SK-N-SH treated with all-trans-retinoic acid at 6 μM for 48 hours (cell line): ENCODE measurements at places on chromosomes 11 and 22.

DNA sequence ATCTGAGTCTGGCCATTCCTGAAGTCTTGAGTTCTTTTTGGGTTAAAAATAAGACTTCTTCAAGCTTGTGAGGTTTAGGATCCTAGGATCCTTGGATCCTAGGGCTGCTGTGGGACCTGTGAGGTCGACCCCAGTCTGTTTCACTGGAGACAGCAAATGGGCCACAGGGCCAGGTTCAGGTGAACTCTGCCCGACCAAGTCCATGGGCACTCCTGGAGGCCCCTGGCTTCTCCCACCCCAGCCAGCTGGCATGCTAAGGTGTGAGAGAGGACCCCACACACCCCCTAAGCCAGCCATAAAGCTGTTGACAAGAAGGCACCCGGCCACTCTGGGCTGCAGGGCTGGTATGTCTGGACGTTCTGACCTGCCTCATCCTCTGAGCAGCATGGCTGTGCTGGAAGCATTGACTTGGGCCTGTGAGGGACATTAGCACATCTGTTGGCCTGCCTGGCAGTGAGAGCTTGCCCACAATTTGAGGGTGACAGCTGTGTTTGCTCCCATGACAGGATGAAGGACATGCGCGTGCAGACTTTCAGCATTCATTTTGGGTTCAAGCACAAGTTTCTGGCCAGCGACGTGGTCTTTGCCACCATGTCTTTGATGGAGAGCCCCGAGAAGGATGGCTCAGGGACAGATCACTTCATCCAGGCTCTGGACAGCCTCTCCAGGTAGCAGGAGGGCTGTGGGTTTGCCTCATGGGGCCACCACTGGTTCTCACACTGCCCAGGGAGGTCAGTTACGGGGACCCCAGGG is 16.0 kb downstream of the CLDN5 start:
- no peak for ATAC-seq

GRCh38 chr11:1358286-1358685 is 31.4 kb upstream of the BRSK2 start:
- ATAC-seq: no peak

- ATAC-seq: peak; percentile 91
Measured at GRCh38 chr11:74138572-74138971, 32.2 kb downstream of the C2CD3 start.

GRCh38 chr11:92627615-92628256 is 341.7 kb upstream of the MTNR1B start:
- peak; percentile 46; the same call in 1 of the 3 replicates for ATAC-seq

DNA sequence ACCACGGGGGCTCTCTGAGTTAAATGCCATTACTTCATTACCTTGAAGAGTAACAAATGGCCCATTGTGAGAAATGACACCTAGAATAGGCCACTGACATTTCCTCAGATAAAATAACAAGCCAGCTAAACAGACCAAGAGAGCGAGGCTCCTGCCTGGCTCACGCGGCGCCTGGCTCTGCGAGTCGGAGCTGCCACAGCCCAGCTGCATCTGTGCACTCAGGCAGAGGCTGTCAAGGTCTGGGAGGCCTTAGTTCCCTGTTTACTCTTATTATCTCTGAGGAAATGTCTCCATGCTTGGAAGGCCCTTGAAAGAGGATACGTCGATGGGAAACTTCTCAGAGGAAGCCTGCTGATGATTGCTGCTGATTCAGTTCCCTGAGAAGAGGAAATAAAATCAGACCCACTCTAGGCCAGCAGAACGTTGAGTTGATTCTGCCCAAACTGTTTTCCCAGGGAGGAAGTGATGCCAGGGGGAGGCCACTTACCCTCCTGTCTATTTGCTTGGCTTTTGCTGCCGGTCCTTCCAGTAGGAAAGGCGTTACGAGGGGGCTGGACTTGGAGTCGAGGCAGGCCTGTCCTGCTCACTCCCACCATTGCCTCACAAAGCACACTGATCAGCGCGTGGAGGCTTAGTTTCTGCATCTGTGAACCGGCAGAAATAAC is 208.8 kb downstream of the TBC1D22A start:
- ATAC-seq: no peak

DNA sequence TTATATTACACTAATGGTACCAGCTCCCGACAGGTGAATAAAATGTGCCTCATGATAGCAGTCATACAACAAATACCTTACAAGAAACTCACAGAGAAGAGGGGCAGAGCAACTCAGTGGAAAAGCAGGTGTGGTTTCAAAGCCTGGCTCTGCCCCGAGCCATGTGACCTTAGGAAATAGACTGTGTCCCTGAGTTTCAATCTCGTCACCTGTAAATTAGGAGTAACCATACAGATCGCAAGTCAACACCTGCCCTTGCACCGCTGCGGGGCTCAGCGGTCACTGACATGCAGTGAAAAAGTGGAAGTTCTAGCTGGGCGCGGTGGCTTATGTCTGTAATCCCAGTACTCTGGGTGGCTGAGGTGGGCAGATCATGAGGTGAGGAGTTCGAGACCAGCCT is 11.9 kb upstream of the MRTFA start:
- ATAC-seq: no peak

- ATAC-seq: no peak
Measured at GRCh38 chr22:47293368-47294221, 531.1 kb downstream of the TBC1D22A start.

DNA sequence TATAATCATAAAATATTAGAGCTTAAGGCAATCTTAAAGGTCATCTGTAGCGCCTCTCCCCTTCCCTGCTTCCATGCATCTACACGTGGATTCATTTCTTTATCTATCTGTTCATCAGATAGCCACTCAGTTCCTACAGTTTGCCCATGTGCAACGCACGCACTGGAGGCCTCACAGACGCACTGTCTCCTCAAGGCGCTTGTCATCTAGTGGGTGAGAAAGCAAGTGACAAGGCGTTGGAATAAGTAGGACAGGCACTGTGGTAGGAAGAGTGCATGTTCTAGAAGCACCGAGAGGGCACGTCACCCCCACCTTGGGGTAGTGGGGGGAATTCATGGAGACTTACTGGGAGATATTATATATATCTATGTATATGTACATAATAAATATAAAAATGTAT is 20.8 kb upstream of the JAM3 start:
- no peak for ATAC-seq

DNA sequence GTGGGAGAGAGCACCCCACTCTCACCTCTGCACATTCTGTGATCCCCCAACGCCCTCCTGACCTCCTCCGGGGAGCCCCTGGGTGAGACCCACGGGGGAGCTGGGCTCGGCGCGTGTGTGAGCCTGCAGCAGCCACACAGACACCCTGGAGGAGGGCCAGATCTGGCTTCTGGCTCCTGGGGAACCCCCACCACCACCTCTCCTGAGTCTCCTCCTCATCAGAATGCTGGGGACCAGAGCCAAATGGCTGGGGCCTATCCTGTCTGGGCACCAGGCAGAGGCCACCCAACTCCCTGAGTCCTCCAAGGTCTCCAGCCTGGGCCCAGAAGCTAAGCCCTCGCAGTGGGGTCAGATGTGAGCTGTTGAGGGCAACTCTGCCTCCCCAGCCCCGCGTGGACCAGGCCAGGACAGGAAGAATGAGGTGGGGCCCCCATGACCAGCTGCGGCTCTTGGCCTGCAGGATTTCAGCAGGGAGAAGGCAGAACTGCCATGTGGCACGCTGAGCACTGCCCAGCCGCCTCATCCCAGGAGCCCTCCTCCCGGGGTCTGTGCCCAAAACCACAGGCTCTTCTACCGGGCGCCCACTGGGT is 5.5 kb upstream of the PIM3 start:
- no peak for ATAC-seq

DNA sequence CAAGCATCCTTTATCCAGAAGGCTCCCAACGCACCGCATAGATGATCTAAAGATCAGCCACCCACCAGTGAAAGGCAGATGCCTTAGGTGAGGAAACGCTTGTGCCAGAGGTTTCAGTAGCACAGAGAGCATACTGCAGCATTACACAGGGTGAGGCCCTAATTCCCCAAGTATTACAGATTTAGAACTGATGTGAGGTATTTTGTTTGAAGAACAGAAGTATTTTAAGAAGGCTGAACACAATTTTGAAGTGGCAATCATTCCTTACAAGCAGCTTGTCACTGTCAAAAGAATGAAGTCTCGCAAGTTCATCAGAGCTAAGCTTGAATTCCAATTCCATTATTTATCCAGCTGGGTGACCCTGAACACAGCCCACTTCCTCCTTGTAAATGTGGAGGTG is 70.0 kb upstream of the FAT3 start:
- ATAC-seq: no peak

DNA sequence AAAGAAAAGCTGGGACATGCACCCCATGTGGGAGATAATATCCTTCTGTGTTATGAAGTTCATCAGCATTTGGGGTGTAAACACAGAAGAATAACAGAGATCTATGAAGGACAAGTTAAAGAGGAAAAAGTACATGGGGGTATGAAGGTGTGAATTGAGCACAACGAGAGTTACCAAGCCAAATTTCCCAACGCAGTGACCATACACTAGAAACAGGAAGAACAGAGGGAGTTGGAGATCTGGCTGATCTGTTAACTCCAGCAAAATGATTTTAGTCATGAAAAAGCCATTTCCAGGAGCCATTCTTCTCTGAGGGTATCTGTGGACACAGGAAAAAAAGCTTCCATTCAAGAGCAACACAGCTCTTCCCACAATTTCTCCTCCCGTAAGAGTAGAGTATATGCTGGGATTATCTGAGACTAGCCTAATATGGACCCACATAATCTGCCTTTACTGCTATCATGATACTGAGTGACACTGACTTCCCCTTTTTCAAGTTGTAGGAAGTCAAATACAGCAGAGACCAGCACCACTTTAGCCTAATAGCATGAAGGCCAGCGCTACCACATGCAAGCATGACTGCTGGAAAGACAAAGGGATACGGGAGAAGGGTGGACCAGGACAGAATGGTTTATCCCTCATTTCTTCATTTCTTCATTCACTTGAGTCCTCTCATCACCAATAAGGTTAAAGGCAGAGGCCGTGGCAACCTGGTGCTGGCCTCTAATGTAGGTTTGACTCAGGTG is 19.6 kb upstream of the OR8D2 start:
- ATAC-seq: no peak

GRCh38 chr11:128375961-128376360 is 211.4 kb downstream of the ETS1 start:
- ATAC-seq: peak; percentile 33; the same call in 1 of the 3 replicates

- no peak for ATAC-seq
Measured at GRCh38 chr11:47148903-47149531, 27.7 kb downstream of the ARFGAP2 start.

- no peak for ATAC-seq
Measured at GRCh38 chr22:19220867-19221266, 42.3 kb upstream of the SLC25A1 start.

GRCh38 chr11:134275534-134276395 is at the start of gene GLB1L3:
Gene GLB1L3, plus strand, starts transcription at chr11:134276379. Its CDS starts 362 bp downstream, at chr11:134276741.
- peak; percentile 87 for ATAC-seq

- no peak for ATAC-seq
Measured at GRCh38 chr11:57230316-57230715, 6.7 kb downstream of the APLNR start.

GRCh38 chr22:35629406-35630216 is 12.5 kb upstream of the MB start:
- peak; percentile 78 for ATAC-seq

DNA sequence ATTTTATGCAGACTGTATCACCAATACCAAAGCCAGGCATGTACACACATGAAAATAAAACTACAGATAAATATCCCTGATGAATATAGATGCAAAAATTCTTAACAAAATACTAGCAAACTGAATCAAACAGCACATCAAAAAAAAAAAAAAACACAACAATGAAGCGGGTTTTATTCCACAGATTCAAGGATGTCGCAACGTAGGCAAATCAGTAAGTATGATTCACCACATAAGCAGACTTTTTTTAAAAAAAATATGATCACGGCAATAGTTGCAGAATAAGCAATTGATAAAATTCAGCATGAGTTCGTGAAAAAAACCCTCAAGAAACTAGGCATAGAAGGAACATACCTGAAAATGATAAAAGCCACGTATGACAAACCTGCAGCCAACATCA is 21.3 kb downstream of the OR51F1 start:
- no peak for ATAC-seq

GRCh38 chr11:73154178-73154577 is 12.1 kb upstream of the FCHSD2 start:
- ATAC-seq: no peak

GRCh38 chr11:14812757-14813156 is 79.3 kb downstream of the CYP2R1 start:
- ATAC-seq: no peak

DNA sequence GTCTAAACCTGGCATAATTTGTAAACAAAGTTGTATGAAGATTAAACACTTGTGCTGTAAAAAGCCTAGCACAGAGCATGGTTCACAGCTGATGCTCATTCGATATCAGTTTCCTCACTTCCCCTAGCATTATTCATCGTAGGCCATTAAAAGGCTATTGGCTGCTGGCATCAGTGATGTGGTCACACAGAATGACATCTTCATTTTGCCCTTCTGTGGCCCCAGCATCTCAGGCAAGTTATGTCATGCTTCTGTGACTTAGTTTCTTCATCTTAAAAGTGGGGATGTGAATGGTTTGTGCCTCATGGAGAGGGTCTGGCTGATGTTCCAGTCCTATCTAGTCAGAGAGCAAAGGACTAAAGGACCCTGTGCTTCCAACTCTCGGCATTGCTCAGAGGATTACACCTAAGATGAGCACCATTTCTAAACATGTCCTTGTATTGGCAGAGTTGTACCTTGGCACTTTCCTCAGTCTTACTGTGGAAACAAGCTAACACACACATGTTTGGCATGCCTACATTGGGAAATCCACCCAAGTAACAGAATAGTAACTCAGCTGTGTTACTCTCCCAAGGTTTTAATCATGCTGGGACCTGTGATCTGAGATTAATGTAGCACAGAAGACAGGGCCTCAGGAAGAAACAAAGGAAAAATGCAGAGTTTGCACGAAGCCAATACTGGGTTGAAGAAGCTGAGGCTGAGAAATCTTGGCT is 83.5 kb upstream of the OR9Q1 start:
- ATAC-seq: no peak

GRCh38 chr22:26986884-26987283 is 329.5 kb downstream of the MIAT start:
- no peak for ATAC-seq

- peak; percentile 47 for ATAC-seq
Measured at GRCh38 chr11:126115816-126116331, 53.2 kb upstream of the CDON start.

- ATAC-seq: peak; percentile 60
Measured at GRCh38 chr22:24146194-24146616, 35.1 kb upstream of the SUSD2 start.

DNA sequence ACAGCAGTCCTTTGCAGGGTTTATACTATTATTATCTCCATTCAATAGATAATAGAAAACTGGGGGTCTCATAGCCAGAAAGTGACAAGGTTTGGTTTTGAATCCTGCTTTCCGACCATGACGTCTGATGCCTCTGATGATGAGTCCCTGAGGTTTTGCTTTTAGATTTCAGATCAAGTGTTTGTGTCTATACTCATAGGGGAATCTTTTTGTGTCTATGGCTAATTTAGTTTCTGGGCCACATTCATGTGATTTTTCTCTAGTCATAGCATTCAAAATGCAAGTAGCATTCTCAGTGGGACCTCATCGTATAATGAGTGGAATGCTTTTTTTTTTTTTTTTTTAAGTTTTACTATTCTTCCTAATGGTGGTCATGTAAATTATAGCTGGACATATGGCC is 72.9 kb downstream of the TNRC6B start:
- ATAC-seq: no peak

GRCh38 chr11:12863605-12864121 is 145.5 kb upstream of the RASSF10 start:
- ATAC-seq: peak; percentile 7; the same call in 2 of the 3 replicates

- ATAC-seq: no peak
Measured at GRCh38 chr22:30685178-30685577, 9.5 kb upstream of the OSBP2 start.

- no peak for ATAC-seq
Measured at GRCh38 chr11:116500947-116501602, 271.7 kb downstream of the BUD13 start.
